ENCODE measurements at places on chromosomes 5 and 9.
A peak's percentile ranks its signal among the peaks of the same experiment; 100 is the strongest.

GRCh38 chr5:77946381-77947040 lies 170.4 kb upstream of the TBCA start:
- DNase-seq, result no peak

DNA sequence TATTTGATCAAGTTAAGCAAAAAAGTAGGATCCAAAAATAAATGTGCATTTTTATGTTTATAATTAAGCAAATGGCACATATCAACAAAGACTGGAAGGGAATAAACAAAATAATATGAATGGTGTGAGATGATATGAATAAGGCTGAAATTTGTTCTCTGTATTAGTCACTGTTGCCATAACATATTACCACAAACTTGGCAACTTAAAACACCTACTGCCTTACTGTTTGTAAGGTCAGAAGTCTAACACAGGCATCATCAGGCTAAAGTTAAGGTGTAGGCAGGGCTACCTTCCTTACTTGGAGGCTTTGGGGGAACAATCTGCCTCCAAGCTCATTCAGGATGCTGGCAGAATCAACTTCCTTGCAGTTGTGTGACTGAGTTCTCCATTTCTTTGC lies 19.3 kb downstream of the PGGT1B start:
- DNase-seq, result no peak

- no peak for DNase-seq
These were observed 228.7 kb upstream of the NR4A3 start for GRCh38 chr9:99592834-99593574.

DNA sequence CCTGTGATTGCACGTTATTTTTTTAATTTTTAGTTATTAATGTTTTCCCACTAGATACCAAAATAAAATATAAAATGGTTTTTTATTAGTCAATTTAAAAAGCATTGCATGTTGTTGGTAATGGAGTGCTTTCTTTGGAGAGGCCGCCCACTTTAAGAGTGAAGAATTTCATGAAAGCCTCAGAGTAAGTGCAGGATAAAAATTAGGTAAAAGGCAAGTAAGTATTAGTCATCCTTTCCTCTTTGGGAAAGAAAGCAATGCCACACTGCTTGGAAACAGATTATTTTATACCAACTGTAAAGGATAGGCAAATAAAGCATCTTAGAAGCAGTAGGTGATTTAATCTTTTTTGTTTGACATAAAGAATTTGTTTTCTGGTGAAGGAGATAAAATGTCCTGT lies 62.9 kb downstream of the HSD17B4 start:
- DNase-seq, result no peak

DNA sequence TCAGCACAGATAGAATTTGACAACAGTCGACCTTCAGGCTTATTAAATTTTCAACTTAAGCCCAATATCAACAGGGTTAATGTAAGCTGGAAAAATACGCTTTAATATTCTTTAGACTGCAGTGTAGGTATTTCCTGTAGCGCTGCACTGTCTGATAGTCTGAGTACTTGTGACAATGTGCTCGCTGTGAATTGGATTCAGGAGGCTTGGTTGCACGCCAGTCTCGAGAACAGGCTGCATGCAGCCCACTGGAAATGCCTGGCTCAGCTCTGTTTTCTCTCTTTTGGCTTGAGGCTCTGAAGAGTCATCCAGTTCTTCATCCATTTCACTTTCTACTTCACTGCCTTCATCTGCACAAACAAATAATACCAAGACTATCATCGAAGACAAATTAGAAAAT lies 300.9 kb downstream of the RFX3 start:
- DNase-seq, result no peak

GRCh38 chr5:143195491-143195890 lies 208.0 kb downstream of the NR3C1 start:
- no peak for DNase-seq

DNA sequence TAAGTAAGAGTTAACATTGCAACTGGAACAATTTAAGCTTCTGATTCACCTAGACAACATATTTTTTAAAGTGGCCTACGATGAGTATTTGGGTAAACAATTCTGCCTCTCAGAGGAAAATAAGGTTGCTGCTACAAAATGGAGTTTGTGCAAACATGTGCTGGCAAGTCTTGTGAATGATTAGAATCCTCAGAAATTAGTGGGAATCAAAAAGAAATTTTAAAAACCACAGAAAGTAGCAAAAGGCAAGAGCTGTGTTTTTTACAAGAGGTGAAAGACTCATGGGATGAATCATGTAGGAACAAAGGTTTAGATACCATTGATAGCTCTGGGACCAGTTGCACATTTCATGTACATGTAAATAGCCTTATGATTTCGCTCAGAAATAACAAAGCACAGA lies 561.6 kb downstream of the TAF11L14 start:
- no peak for DNase-seq

GRCh38 chr5:44935871-44936270 lies 127.1 kb downstream of the MRPS30 start:
- no peak for DNase-seq

GRCh38 chr5:104418056-104418455 lies 855.5 kb upstream of the NUDT12 start:
- DNase-seq, result no peak

DNA sequence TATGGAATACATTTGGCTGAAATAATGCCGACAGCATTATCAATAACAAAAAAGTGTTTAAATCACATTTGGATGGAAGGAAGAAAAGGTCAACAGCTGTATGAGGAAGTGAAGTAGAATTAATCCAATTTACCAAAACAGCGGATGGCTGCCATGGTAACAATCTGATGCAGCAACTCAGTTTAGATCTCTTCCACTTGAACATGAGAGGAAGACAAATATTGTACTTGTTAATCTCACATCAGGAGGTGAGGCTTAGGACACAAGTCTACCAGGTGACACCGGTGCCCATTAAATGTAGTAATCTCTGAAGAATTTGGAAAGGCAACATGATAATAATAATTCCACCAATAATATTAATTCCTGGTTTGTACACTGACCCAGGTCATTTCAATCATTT lies 2.4 kb downstream of the RASEF start:
- DNase-seq, result no peak

DNA sequence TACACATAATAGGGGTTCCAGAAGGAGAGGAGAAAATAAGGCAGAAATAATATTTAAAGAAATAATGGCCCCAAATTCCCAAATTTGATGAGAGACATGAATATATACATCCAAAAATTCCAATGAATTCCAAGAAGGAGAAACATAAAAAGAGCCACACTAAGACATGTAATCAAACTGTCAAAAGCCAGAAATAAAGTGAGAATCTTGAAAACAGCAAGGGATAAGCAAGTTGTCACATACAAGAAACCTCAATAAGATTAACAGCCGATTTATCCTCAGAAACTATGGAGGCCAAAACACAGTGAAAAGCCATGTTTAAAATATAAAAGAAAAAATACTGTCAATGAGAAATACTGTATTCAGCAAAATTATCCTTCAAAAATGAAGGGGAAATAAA lies 14.5 kb downstream of the CATSPER3 start:
- no peak for DNase-seq

GRCh38 chr5:77912721-77913120 lies 136.6 kb upstream of the TBCA start:
- no peak for DNase-seq

DNA sequence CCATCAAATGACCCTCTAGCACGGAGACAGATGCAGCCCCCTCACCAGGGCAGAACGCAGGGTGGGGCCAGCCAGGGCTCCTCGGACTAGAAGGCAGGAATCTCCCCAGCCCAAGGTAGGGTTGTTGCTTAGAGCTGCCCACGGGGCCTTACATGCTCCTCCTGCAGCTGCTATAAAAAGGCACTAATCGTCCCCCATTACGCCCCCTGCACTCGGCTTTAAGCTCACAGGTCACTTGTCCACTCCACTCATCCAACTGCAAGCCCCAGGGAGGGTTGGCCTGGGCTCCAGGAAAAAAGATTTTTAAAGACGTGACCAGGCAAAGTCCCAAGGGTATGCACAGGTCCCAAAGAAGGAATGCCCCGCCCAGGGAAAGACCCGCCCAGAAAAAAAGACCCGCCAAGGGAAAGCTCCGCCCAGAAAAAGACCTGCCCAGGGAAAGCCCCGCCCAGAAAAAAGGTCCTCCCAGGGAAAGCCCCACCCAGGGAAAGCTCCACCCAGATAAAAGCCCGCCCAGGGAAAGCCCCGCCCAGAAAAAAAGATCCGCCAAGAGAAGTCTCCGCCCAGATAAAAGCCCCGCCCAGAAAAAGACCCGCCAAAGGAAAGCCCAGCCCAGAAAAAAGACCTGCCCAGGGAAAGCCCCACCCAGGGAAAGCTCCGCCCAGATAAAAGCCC lies 11.1 kb downstream of the GRIN1 start:
- peak; percentile 90 for DNase-seq

DNA sequence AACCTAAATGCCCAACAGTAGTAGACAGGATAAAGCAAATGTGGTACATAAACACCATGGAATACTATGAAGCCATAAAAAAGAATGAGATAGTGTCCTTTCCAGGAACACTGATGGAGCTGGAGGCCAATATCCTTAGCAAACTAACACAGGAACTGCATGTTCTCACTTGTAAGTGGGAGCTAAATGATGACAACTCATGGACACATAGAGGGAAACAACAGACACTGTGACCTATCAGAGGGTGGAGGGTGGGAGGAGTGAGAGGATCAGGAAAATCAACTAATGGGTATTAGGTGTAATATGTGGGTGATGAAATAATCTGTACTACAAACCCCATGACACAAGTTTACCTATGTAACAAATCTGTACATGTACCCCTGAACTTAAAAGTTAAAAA lies 505.7 kb downstream of the RAB3C start:
- DNase-seq, result no peak

GRCh38 chr5:95975703-95976102 lies 14.1 kb upstream of the ELL2 start:
- DNase-seq, result no peak

GRCh38 chr5:10699281-10699874 lies 61.7 kb downstream of the DAP start:
- DNase-seq, result no peak

DNA sequence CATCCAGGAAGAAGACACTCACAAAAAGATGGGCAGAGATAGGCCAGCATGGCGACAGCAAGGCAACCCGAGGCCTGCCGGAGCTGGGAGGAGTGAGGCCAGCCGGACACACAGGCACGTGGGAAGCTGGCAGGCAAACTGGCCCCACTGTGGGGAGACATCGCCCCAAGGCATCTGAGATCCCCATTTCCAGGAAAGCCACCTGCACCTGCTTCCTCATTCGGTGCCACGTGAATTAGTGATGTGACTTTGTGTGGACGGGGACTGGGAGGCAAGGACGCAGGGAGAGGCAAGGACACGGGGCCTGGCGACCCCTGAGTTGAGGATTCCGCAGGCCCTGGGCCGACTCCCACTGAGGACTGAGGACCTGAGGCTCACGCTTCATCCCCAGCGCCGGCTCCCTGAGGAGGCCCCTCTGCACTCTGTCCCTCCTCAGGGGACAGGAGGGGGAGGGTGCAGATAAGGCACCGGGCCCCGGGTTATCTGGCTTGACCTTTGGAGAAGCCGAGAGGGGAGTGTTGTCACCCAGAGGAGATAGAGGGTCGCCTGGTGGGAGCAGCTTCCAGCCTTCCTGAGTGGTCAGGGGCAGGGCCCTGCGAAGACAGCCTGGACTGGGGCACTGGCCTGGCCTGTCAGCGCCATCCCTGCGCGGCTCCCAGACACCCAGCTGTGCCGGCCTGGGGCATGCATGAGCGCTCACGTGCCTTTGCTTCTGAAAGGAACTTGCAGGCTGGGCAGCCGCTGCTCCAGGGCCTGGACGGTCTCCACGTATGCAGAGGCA lies 39.7 kb downstream of the NDUFS6 start:
- no peak for DNase-seq

- DNase-seq, result no peak
These were observed 103.6 kb downstream of the MACIR start for GRCh38 chr5:103362211-103362610.

DNA sequence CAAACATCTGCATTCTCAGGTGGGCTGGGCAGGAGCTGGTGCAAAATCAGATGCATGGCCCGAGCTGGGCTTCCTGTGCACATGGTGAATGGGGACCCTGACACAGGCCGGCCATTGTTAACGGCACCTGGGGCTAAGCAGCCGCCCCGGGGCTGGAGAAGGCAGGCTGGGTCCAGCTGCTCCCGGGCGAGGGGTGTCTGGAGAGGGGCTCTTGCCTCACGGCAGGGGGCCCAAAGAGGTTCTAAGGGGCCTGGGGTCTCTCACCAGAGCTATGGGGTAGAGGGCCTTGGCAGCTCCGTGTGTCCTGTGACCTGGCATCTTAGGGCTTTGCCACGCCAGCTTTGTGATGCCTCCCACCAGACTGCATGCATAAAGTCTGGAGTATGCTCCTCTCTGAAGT lies 5.1 kb upstream of the QSOX2 start:
- no peak for DNase-seq

- DNase-seq, result no peak
These were observed 450.3 kb upstream of the CLINT1 start for GRCh38 chr5:158309088-158309807.

DNA sequence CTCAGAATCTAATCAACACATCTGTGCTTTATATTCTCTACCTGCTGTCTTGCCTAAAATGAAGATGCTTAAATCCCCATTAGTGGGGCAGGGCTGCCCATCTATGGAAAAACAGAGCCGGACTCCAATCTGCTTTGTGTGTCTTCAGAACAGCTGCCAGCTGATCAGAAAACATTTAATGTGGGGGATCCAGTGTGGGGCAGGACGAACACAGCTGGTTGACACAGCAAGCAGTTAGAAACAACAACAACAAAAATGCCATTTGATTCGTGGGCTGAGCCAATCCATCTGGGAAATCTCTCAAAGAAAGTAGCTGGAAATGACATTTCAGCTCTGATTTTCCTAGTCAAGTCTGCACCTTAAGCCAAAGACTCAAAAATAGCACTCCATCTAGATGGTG lies 99.8 kb downstream of the PPP2R2B start:
- DNase-seq, result no peak

DNA sequence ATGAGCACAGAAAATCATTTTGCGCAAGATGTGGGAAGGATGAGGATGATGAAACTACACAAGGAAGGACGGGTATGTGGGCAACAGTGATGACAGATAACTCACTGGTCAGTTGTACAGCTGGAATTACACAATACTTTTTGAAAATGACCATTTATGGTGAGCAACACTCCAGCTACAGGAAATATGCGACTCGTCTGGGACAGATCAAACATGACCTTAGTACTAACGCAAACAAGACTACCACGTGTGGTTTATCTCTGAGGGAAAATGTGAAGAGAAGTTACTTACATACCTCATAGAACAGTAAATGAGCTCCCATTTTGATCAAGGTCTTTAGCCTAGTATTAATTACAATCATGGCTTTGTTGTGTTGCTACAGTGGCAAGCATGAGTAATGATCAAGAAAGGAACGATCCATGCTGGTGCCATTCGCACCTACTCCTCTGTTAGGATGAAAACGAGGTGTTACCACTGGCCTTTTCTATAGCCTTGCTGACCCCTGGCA lies 456.9 kb downstream of the BNC2 start:
- no peak for DNase-seq

- no peak for DNase-seq
These were observed 39.9 kb downstream of the WDR36 start for GRCh38 chr5:111132076-111132475.

GRCh38 chr5:68449380-68449779 lies 233.8 kb downstream of the PIK3R1 start:
- DNase-seq, result no peak

- DNase-seq, result peak; percentile 90
These were observed 9.7 kb downstream of the ORM2 start for GRCh38 chr9:114339130-114339908.
